ENCODE measurements at places on chromosomes 12 and 14.

DNA sequence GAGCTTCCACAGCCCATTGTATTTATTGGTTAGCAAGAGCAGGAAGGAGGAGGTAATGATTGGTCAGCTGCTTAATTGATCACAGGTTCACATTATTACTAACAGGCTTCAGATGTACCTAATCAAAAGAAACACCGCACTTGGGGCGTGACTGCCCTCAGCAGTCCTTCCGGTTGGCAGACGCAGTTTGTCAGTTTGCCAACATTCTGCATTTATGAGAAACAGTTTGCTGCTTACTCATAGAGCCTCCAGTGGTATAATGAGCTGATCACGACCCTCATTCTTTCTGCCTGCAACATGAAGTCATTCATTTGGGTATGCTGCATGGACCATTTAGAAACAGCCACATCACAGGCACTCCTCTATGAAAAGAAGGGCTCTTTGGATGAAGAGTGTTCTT lies 42.5 kb upstream of the PPM1H start:
- no peak for DNase-seq

DNA sequence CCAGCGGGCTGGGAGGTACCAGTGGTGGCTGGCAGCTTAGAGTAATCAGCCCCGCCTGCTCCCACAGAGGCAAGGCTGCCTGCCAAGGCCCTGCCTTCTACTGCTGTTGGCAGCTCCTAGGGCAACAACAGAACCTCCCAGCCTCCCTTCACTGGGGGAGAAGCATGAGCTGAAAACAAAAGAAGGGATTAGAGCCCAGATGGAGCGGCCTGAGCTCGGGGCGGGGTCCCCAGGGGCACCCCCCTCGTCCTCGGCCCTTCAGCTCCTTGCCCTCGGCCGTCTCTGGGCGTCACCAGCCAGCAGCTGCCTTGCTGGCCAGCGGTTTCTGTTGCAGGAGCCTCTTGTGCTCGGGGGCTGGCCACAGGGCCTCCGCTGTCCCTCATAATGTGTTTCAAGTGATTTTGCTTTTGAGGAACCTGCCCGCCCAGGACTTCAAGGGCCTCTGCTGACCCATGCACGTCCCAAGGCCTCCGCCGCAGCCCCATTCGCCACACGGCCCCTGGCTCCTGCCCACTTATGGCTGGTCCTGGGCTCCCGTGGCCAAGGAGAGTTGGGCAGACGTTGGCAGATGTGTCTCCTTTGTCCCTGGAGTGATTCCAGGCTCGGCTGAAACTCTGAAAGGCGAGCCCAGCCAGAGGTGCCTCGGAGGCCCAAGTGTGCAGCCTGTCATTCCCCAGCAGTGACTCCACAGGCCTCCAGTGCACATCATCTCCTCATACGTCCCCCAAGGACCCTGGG lies 49.7 kb downstream of the PSMA6 start:
- DNase-seq = no peak

DNA sequence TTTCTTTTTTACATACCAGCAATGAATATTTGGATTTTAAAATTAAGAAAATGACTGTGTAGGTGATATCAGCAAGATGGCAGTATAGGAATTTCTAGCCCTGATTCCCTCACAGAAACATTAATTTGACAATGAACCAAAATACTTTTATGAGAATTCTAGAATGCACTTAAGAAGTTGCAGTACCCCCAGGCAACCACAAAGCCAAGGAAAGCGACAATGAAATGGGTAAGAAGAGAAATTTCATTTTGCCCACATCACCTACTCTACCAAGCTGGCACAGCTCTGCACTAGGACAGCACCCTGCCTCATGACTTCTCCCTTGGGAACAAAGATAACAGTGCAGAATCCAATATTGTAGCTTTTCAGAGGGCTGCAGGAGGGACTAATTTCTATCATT lies 6.6 kb downstream of the OR9K2 start:
- no peak for DNase-seq

GRCh38 chr12:54026640-54027441 lies 1.4 kb upstream of the HOXC6 start:
- DNase-seq = no peak

GRCh38 chr12:99977550-99977949 lies 7.2 kb downstream of the ANKS1B start:
- no peak for DNase-seq

GRCh38 chr12:130116791-130117190 lies 45.5 kb upstream of the FZD10 start:
- no peak for DNase-seq

- peak; percentile 18 for DNase-seq
Observed at GRCh38 chr12:34395056-34396005, 373.0 kb downstream of the ALG10 start.

Data from activated CD4-positive, CD25-positive, alpha-beta regulatory T cell treated with anti-CD3 and anti-CD28 coated beads, Interleukin-2, amount 50 U/mL, for 72 hours (primary cell).